Endothelial cell of umbilical vein (primary cell): ENCODE measurements at places on chromosomes 12 and 14. TPM values are rescaled to one million over a fixed set of nuclear protein-coding genes. Genes with fewer than 3 reads are reported as not detected.

Gene TAS2R7
- not detected in 2 replicates for total RNA-seq

Gene WNT1
- not detected in 2 replicates for total RNA-seq

Gene LRFN5
- total RNA-seq, result not detected in 2 replicates

Gene MAP1LC3B2
- total RNA-seq, result 4.1 TPM in 1 of 2 replicates, not detected in the other

Gene BDKRB2
- total RNA-seq, result 0.39 and 0.77 TPM in 2 replicates

Gene NFKBIA
- 52.5 and 55.7 TPM in 2 replicates for total RNA-seq

Gene SLC38A4
- 0.66 TPM in 1 of 2 replicates, not detected in the other for total RNA-seq

Gene KCNH3
- total RNA-seq, result 0.13 and 0.18 TPM in 2 replicates

Gene SLC6A12
- not detected in 2 replicates for total RNA-seq

Gene STX2
- total RNA-seq, result 30.7 and 32.6 TPM in 2 replicates

Gene PAH
- not detected in 2 replicates for total RNA-seq

Gene ACOT4
- 0.53 and 0.69 TPM in 2 replicates for total RNA-seq

Gene ACSM4
- total RNA-seq, result not detected in 2 replicates

Gene VWF
- 1,882 and 2,328 TPM in 2 replicates for total RNA-seq

Gene OLR1
- total RNA-seq, result not detected in 2 replicates

Gene CMTM5
- total RNA-seq, result not detected in 2 replicates

Gene MYO1A
- total RNA-seq, result not detected in 2 replicates

Gene ERH
- 263 and 273 TPM in 2 replicates for total RNA-seq

Gene RHOJ
- total RNA-seq, result 177 and 191 TPM in 2 replicates

Gene SLC48A1
- 17.9 and 20.3 TPM in 2 replicates for total RNA-seq

Gene CPNE6
- not detected in 2 replicates for total RNA-seq

Gene SMOC1
- 0.78 and 0.97 TPM in 2 replicates for total RNA-seq

Gene TRHDE
- not detected in 2 replicates for total RNA-seq

Gene NEUROD4
- total RNA-seq, result not detected in 2 replicates

Gene SCAF11
- 95.0 and 109 TPM in 2 replicates for total RNA-seq

Gene SYNDIG1L
- not detected in 2 replicates for total RNA-seq

Gene CMKLR1
- not detected in 2 replicates for total RNA-seq

Gene TRIP11
- total RNA-seq, result 51.7 and 58.0 TPM in 2 replicates

Gene PLA2G1B
- not detected in 2 replicates for total RNA-seq

Gene ZDHHC22
- 0.24 and 0.28 TPM in 2 replicates for total RNA-seq

Gene NANOG
- not detected in 2 replicates for total RNA-seq

Gene OR4E2
- not detected in 2 replicates for total RNA-seq

Gene L2HGDH
- 5.3 and 5.4 TPM in 2 replicates for total RNA-seq

Gene CCDC88C
- total RNA-seq, result 29.6 and 52.1 TPM in 2 replicates

Gene PDE6H
- not detected in 2 replicates for total RNA-seq

Gene KRT82
- not detected in 2 replicates for total RNA-seq

Gene BRAP
- total RNA-seq, result 16.5 and 18.6 TPM in 2 replicates

Gene TAS2R42
- not detected in 2 replicates for total RNA-seq

Gene MYBPC1
- total RNA-seq, result not detected in 2 replicates

Gene KHNYN
- 63.3 and 66.7 TPM in 2 replicates for total RNA-seq

Gene HNF1A
- total RNA-seq, result not detected in 2 replicates

Gene GLTP
- 46.6 and 48.0 TPM in 2 replicates for total RNA-seq

Gene LEMD3
- 24.2 and 29.0 TPM in 2 replicates for total RNA-seq

Gene PRB2
- total RNA-seq, result not detected in 2 replicates

Gene APOF
- not detected in 2 replicates for total RNA-seq

Gene TWF1
- 75.5 and 75.9 TPM in 2 replicates for total RNA-seq

Gene SERPINA12
- not detected in 2 replicates for total RNA-seq

Gene DEPDC4
- total RNA-seq, result 0.44 and 0.66 TPM in 2 replicates

Gene ZNF605
- 11.0 and 11.3 TPM in 2 replicates for total RNA-seq

Gene SRRM4
- not detected in 2 replicates for total RNA-seq

Gene UBR7
- 22.2 and 24.1 TPM in 2 replicates for total RNA-seq

Gene PROX2
- not detected in 2 replicates for total RNA-seq

Gene KRT7
- total RNA-seq, result 293 and 420 TPM in 2 replicates

Gene IAPP
- total RNA-seq, result not detected in 2 replicates

Gene AMIGO2
- 7.5 and 8.7 TPM in 2 replicates for total RNA-seq

Gene GPR84
- not detected in 2 replicates for total RNA-seq

Gene SYT1
- 15.3 and 18.8 TPM in 2 replicates for total RNA-seq
